ENCODE measurements at places on chromosomes 5 and 9.

DNA sequence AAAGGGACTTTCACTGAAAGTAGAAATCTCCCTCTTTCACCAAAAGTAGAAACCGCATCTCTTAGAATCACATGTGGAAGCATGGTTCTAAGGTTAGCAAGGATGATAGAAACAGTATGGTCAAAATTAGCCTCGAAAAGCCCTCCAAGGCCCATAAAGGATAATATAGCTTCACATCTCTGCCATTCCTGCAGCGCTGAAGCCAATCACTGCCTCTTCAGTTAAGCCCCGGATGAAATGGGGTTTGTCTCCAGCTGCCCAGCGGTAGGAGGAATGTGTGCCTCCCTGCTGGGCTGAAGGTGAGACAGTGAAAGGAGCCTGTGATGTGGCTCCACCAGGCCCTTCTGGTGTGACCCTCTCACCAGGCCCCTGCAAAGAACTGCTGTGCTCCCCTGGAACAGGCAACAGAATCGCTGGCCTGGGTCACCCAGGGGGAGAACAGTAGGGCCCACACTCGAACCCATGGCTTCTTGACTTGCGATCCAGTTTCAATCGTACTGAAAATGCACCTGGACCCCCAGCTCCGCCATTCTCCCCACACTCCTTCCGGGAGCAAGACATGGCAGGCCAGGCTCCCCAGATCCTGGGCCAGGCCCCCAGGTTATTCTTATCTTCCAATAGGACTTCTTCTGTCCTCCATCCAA is 47.2 kb downstream of the CAMK2A start:
- peaks cover 32% of the 10 kb centered on the region for H3K4me1 ChIP-seq
- no peak overlapping the region for H3K4me3 ChIP-seq
- H3K27me3 ChIP-seq: peaks cover 4% of the 10 kb centered on the region
- H3K27ac ChIP-seq: no peak overlapping the region
- H3K36me3 ChIP-seq: no peaks in the 10 kb centered on the region

- no peaks in the 10 kb centered on the region for H3K4me1 ChIP-seq
- no peaks in the 10 kb centered on the region for H3K36me3 ChIP-seq
- no peaks in the 10 kb centered on the region for H3K27me3 ChIP-seq
- H3K4me3 ChIP-seq: no peak overlapping the region
Measured at GRCh38 chr9:83240671-83241070, 177.7 kb upstream of the RASEF start.

DNA sequence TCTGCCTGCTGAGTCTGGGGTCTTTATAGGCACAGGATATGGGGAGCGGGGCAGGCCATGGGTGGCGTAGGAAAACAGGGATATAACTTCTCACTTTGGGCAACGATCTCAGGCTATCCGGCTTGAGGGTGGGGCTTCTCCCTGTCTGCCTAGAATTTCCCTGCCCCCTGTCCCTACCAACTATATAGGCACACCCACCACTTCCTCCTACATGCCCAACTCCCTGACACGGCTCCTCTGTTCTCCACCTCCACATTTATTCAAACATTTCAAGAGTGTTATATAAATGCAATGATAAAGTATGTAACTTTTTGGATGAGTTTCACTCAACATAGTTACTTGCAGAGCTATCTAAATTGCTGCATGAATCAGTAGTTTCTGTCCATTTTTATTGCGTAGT is 363.2 kb upstream of the RORB start:
- H3K27me3 ChIP-seq: no peaks in the 10 kb centered on the region
- DNase-seq: no peak
- H3K4me3 ChIP-seq: no peak overlapping the region
- no peak overlapping the region for H3K27ac ChIP-seq
- no peaks in the 10 kb centered on the region for H3K36me3 ChIP-seq
- H3K4me1 ChIP-seq: no peaks in the 10 kb centered on the region

DNA sequence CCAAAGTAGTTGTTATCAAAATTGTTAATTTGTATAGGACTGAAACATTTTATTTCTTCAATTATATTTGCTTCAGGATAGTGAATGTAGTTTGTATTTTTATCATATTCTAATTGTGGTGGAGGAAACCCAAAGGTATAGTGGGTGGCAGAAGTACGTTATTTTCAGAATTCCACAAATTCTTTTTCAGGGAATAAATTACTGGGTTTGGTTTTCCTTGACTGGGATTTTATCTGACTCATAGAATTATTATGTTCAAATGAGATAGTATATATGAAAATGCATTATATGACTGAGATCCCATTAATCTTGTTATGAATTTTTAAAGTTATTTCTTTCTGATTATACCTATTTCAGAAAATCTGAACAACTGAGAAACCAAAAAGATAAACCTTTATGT is 73.7 kb downstream of the VPS13A start:
- no peak overlapping the region for H3K27ac ChIP-seq
- no peaks in the 10 kb centered on the region for H3K27me3 ChIP-seq
- peaks cover 23% of the 10 kb centered on the region for H3K36me3 ChIP-seq
- H3K4me3 ChIP-seq: no peak overlapping the region

- H3K36me3 ChIP-seq: peaks cover 4% of the 10 kb centered on the region
- no peak overlapping the region for H3K27ac ChIP-seq
- H3K27me3 ChIP-seq: no peaks in the 10 kb centered on the region
- H3K4me1 ChIP-seq: peaks cover 7% of the 10 kb centered on the region
Measured at GRCh38 chr5:15615859-15616258, 115.9 kb downstream of the FBXL7 start.

GRCh38 chr5:119322948-119323537 is 32.8 kb upstream of the TNFAIP8 start:
- no peak for DNase-seq
- H3K4me1 ChIP-seq: peaks cover 17% of the 10 kb centered on the region
- H3K36me3 ChIP-seq: no peaks in the 10 kb centered on the region
- no peak overlapping the region for H3K4me3 ChIP-seq
- H3K27ac ChIP-seq: no peak overlapping the region

DNA sequence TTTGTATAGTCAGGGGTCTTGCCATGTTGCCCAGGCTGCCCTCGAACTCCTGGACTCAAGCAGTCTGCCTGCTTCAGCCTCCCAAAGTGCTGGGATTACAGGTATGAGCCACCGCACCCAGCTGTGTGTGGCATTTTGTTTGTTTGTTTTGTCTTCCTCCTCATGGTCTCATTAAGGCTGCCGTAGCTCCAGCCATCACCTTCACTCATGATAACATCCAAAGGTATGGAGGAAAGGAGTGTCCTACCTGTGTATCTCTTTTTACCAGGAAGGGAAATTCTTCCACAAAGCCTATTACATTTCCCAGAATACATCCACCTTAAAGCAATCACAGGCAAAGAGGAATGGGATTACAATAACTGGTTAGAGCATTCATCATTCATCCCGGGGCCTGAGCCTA is 27.2 kb downstream of the LSM11 start:
- DNase-seq: no peak
- peaks cover 6% of the 10 kb centered on the region for H3K4me1 ChIP-seq
- H3K27me3 ChIP-seq: no peaks in the 10 kb centered on the region
- no peak overlapping the region for H3K4me3 ChIP-seq
- no peak overlapping the region for H3K27ac ChIP-seq

- no peaks in the 10 kb centered on the region for H3K36me3 ChIP-seq
- H3K27me3 ChIP-seq: no peaks in the 10 kb centered on the region
- H3K4me3 ChIP-seq: no peak overlapping the region
- peaks cover 49% of the 10 kb centered on the region for H3K4me1 ChIP-seq
- no peak overlapping the region for H3K27ac ChIP-seq
- DNase-seq: peak; percentile 46
Measured at GRCh38 chr5:82349652-82350051, 71.5 kb upstream of the RPS23 start.

DNA sequence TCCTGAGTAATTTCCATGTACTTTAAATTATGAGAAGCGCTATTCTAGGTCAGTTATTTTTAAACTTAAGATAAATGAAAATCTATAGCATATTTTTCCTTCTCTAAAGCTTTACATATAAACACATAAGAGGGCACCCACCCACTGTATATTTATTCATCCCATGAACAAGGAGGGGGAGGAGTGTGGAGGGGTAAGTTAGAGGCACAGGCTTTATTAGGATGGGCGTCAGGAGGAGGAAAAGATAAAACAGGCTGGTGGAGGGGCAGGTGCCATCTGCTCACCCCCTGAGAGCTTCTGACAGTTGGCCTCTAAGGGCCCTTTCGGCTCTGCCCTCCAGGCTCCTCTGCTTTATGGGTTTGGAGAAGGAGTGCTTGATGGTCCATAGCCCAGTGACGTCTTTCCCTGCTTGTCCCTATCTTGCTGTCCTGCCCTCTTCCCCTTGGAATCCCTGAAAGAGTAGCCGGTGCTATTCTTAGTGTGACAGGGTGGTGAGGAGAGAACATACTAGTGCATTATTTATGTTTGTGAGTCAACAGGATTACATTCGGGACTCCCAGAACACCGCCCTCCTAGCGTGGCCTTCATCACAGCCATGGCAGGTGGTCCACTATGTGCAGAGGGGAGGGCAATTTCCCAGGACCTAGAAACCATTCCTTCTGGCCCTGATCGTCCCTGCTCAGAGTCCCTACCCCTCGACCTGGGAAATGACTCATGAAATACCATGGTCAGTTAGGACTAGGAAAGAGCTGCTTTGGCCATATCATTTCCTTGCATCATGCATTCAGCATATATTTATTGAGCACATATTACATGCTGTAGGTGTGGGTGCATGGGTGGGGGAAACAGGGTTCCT is 7.9 kb upstream of the SYNPO start:
- H3K27ac ChIP-seq: no peak overlapping the region
- H3K4me3 ChIP-seq: no peak overlapping the region
- peaks cover 5% of the 10 kb centered on the region for H3K4me1 ChIP-seq
- H3K27me3 ChIP-seq: peaks cover 12% of the 10 kb centered on the region
- H3K36me3 ChIP-seq: no peaks in the 10 kb centered on the region

DNA sequence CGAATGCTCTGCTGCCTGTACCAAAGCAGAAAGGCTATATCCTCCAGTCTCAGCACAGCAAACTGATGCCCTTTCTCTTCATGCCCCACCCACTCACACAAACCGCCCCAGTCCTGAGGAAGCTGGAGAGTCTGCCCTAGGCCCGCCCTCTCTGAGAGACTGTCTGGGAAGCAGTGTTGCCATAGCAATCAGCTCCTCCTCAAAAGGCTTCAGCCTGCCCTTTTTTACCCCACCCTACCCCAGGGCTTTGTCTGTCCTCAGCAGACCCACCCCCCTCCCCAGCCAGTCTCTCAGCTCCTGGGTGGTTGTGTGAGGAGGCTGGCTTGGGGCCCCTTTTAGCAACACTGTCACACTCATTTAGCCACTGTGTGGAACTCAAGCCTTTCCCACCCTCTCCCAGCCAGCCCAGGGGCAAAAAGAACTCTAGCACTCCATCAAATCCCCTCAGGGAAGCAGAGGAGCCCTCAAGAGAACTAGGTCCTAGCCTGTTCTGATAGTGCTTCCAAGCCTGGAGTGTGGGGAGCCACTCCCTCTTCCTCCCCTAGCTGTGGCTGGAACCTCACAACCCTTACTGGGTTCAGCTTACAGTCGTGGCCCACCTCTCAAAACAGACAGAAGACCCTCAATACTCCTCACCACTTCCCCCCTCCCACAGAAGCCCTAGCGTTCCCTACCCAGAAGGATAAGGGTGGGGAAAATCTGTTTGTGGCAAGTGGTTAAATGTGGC is 1.4 kb downstream of the ATOSB start:
- peak overlapping the region; percentile 86 for H3K4me3 ChIP-seq
- H3K27me3 ChIP-seq: peaks cover 2% of the 10 kb centered on the region
- no peaks in the 10 kb centered on the region for H3K36me3 ChIP-seq
- H3K4me1 ChIP-seq: peaks cover 70% of the 10 kb centered on the region
- H3K27ac ChIP-seq: peak overlapping the region; percentile 94
- DNase-seq: peak; percentile 79

DNA sequence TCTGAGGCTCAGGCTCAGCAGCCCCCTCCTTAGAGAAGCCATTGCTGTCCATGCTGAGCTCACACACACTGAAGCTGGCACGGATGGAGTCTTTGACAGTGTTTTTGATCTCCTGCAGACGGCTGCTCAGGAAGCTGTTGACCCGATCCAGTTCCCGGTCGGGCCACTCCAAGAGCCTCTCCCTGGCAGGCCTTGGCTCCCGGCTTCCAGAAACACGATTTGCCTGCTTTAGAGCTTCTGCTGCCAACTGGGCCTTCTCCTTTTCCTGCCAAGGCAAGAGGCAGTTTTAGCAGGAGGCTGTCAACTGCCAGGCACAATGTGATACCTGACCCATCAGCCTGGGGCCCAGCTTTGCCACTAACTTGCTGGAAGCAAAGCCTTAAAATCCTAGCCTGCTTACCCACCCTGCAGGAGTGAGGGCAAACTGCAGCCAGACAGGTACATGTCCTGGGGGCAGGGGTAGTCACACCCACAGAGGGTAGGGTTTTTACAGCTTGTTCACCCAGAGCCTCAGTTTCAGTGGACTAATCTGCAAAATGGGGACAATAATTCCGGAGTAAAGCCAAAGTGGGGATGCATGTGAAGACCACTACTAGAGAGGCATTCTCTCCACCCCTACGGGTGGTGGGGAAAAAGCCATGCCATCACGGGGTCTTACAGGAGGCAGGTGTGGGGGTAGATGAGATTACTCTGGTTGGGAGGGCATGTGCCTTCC is 8.3 kb upstream of the DDX41 start:
- H3K4me1 ChIP-seq: no peaks in the 10 kb centered on the region
- H3K36me3 ChIP-seq: peaks cover 9% of the 10 kb centered on the region
- H3K27ac ChIP-seq: no peak overlapping the region
- no peaks in the 10 kb centered on the region for H3K27me3 ChIP-seq

GRCh38 chr9:4638968-4639367 is 23.1 kb upstream of the PLPP6 start:
- H3K4me3 ChIP-seq: no peak overlapping the region
- no peak for DNase-seq
- H3K4me1 ChIP-seq: peaks cover 5% of the 10 kb centered on the region
- no peak overlapping the region for H3K27ac ChIP-seq
- H3K36me3 ChIP-seq: no peaks in the 10 kb centered on the region

Measured in neural crest cell (in vitro differentiated cells).